Activated naive CD8-positive, alpha-beta T cell treated with anti-CD3 and anti-CD28 coated beads, Interleukin-2, amount 50 U/mL, for 16 hours (primary cell): ENCODE measurements at places on chromosomes 1 and 21.

GRCh38 chr1:44326024-44326701, 28.9 kb downstream of the ERI3 start:
- DNase-seq, result no peak

GRCh38 chr1:226526801-226527595, 21.6 kb upstream of the STUM start:
- no peak for DNase-seq

DNA sequence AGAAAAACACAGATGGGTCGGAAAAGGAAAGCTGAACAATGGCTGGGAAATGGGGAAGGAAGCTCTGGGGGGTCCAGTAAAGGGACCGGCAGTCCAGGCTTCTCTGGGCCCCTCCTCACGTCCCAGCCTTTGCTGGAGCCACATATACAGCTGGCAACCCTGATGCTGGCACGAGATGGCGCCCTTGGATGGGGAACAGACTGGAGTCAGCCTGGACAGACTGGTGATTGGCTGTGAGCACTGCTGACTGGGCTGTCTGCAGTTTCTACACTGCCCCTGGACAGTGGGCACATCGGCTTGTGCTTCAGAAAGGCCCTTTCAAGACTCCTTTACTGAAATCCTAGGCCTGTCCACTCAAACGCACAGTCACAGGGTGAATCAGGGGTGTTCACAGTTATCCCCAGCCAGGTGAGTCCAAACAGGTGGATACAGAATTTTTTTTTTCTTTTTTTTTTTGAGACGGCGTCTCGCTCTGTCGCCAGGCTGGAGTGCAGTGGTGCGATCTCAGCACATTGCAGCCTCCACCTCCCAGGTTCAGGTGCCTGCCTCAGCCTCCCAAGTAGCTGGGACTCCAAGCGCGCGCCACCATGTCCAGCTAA, 31.1 kb upstream of the ZBTB40 start:
- DNase-seq, result peak; percentile 20

DNA sequence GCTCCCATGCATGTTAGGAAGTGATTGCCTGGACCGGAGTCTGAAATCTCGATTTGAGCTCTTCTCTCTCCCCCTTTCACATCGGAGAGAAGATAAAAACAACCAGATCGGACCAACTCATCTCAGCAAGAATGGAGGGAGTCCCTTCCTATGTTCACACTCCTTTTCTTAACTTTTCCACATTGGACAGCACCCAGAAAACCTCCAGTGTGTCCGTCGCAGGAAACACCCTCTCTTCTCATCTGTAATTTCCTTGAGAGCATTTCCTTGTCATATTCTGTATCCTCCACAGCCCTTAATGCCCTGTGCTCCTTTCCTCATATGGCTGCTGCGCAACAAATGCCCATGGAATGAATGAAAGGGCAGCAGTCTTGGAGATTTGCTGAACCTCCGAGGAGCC, 1.5 kb upstream of the TDRD10 start:
- DNase-seq, result no peak

GRCh38 chr21:42580076-42580792, 66.6 kb downstream of the SLC37A1 start:
- no peak for DNase-seq

DNA sequence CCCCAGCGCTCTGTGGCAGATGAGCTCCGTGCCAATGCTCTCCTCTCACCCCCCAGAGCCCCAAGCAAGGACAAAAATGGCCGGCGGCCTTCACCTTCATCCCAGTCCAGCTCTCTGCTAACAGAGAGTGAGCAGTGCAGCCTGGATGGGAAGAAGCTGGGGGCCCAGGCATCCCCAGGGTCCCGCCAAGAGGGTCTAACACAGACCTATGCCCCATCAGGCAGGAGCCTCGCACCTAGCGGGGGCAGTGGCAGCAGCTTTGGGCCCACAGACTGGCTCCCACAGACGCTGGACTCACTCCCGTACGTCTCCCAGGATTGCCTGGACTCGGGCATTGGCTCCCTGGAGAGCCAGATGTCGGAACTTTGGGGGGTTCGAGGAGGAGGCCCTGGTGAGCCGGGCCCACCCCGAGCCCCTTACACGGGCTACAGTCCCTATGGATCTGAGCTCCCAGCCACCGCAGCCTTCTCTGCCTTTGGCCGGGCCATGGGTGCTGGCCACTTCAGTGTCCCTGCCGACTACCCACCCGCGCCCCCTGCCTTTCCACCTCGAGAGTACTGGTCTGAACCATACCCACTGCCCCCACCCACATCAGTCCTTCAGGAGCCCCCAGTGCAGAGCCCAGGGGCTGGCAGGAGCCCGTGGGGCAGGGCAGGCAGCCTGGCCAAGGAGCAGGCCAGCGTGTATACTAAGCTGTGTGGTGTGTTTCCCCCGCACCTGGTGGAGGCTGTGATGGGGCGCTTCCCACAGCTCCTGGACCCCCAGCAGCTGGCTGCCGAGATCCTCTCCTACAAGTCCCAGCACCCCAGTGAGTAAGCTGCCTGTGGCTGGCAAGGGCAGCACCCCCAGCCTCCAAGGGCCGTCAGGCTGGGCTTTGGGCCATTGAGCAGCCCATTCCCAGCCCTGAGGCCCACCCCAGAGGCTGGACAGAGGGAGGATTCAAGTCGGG, 8.7 kb downstream of the ZC3H12A start:
- DNase-seq, result no peak

- DNase-seq, result no peak
Observed at GRCh38 chr1:23742670-23743286, 493 bp upstream of the ELOA start.
